ENCODE measurements at places on chromosomes 11 and 22. TPM values are rescaled to one million over a fixed set of nuclear protein-coding genes. Genes with fewer than 3 reads are reported as not detected.

GRCh38 chr11:110855191-110855590 is 143.0 kb upstream of the ARHGAP20 start:
- DNase-seq = no peak

TEX12 gene
- total RNA-seq = not detected

B4GALNT4 gene
- 76.3 TPM for total RNA-seq

TMEM258 gene
- 191 TPM for total RNA-seq

DNA sequence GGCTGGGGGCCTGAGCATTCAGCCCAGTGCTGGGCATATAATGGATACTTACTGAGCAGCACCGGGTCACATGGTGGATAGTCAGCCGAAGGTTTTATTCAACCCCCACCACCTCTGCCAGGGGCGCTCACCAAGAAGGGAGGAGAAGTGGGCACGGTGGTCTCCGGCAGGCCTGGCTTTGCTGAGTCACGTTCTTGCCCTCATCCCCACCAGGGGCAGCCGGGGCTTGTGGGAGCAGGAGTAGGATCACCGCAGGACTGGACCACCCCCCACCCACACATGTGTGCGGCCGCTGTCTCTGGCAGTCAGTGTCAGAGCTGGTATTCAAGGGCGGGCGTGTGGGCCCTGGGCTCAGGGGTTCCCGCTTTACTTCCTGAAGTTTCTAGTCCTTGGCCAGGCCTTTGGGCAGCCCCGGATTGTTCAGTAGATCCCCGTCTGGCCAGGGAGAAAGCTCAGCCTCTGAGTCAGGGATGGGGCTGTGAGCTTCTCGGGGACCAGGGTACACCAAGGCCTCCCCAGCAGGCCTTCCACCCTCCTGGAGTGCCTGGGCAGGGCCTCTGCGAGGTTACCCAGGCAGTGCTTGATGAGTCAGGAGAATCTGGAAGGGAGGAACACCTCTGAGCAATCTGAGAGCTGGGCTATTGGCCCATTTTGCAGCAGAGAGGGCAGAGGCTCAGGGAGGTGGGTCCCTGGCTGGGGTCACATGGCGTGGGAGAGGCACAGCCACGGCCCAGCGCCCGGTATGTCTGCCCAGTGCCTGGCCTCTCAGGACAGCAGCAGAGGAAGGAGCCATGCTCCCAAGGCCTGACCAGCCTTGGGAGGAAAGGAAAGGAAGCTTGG is 60.6 kb downstream of the RTL6 start:
- DNase-seq = no peak

OR51B5 gene
- not detected for total RNA-seq

DNA sequence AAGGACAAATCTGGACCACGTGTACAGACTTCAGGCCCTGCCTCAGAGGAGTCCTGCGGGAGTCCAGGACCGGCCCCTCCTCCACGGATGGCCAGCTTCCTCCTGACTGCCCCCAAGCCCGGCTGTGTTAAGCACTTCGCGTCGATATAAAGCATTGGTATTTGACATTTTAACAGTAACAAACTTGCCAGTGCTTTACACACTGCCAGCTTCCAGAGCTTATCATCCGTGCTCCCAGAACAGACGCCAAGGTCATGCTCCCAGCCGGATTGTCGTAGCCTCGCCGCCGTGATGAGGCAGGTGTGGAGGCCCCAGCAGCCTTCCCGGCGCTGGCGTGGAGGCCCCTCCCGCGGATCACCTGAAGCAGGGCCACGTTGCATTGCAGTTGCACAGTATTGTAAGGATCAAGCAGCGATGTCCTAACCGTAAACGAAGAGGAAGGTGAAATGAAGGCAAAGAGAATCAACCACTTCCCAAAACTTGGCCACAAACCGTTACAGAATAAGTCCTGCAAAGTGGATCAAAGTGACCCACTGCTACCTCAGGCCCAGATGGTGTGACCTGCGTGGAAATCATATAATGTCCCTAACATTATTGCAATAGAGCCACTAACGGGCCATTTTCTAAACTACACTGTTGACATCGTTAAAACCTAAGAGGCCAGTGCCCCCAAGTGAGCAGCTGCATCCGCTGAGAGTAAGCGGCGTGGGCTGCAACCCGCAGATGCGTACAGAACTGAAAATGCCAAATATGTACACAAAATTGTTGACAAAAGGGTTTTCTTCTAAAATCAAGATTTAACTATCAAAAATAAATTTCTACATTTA is 51.6 kb downstream of the CERK start:
- DNase-seq = no peak

- no peak for DNase-seq
These were observed 991 bp upstream of the SLCO2B1 start for GRCh38 chr11:75149766-75150465.

- no peak for DNase-seq
These were observed 502.4 kb downstream of the INSC start for GRCh38 chr11:15617126-15617525.

PRR33 gene
- not detected for total RNA-seq

DNA sequence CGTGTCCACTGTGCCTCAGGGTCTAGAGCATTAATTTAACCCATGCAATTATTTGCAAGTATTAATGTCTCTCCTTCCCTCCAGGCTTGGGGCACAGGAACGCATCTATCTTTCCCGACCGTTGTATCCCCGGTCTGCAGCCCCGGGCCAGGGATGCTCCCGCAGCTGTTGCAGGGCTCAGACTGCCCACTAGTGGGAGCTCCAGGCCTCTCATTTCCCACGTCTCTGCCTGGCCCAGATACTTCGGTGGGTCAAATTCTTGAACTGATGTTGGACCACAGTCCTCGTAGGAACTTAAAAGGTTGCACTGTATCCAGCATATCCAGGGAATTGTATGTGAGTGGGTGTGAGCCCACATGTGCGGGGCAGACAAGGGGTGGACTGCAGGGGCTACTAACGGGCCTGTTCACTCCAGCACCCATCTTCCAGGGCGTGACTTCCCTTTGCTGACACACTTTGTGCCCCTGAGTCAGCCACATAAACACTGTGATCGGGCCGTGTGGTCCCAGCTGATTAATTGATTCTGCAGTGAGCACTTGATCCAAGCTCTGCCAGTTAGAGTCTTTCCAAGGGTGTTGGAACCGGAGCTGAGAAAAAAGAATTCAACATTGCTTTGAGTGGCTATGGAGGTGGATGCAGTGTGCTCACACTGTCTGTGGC is 451.3 kb downstream of the TBC1D22A start:
- no peak for DNase-seq

GLYAT gene
- total RNA-seq = not detected

GRCh38 chr11:83124636-83125424 is 32.1 kb upstream of the PCF11 start:
- DNase-seq = no peak
